ENCODE measurements at places on chromosomes 4 and X.

DNA sequence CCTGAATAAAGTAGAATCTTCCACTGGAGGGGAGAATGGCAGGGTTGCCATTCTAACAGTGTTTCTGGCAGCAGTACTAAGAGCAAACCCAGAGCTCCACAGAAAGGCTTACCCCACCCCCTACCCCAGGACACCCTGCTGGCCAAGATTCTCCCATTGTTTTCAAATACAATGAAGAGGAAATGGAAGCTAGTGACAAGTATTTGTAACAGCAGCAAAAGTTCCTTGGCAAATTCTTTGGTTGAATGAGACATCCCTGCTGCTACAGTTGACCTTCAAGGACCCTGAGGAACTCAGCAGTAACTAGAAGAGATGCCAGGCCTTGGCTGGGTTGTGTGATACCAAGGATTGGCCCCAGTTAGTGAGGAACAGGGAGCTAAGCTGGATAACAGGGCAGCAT lies 124.2 kb upstream of the DGKK start:
- no peak for DNase-seq

GRCh38 chrX:148609515-148610327 lies 109.3 kb downstream of the AFF2 start:
- DNase-seq, result peak; percentile 18

GRCh38 chr4:84503495-84504437 lies 4.7 kb upstream of the NKX6-1 start:
- peak; percentile 87 for DNase-seq

- DNase-seq, result no peak
Measured at GRCh38 chr4:41396869-41397268, 140.1 kb downstream of the UCHL1 start.

DNA sequence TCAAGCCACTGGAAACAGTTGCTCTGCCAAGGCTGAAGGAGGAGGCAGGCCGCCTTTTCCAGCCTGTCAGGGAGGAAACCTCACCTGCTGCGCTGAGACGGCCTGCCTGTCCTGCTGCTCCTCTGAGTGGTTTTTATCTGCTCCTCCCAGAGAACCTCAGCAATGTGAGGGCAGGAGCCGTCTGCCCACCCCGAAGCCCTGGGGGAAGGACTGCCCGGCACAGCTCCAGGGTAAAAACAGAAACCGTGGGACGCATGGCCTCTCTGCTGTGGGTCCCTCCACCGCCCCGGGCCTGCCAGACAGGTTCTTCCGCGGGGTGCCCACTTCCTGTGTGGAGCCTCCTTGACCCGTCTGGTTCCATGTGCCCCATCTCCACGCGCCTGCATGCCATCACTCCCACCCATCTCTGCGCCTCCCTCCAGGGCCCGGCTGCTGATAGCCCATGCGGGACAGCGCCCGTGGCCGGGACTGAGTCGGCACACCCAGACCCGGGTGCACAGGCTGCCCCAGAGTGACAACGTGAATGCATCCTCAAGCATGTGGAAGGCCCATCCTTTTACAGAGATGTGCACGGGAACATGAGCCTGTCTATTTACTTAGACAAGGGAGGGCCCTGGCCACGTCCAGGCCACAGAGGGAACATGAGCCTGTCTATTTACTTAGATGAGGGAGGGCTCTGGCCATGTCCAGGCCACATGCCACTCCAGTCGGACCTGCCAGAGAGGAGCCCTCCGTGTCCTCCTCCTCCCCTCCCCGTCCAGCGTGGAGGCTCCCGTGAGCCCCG lies 4.0 kb upstream of the SLC49A3 start:
- DNase-seq, result peak; percentile 14
